ENCODE measurements at places on chromosomes 11 and 22.

DNA sequence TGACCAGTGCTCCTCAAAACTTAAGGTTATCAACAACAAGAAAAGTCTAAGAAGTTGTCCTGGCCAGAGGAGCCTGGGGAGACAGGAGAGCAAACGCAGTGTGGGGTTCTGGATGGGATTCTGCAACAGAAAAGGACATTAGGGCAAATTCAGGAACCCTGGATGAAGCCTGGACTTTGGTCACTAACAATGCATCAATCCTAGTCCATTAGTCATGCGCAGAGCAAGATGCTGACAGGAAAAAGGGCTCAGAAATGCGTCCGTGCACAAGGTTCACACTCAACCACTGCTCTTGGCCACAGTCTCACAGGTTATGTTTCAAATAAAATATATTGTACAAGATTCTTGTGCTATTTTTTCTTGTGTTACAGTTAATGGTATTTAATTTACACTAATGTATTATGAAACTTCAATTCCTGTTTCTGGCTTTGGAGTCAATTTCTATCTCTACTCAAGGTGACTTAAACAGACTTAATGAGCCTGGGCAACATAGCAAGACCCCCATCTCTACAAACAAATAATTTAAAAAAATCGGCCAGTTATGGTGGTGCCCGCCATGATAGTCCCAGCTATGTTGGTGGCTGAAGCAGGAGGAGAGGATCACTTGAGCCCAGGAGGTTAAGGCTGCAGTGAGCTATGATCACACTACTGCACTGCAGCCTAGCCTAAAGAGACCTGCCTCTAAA is 13.6 kb downstream of the GNB1L start:
- DNase-seq: no peak

GRCh38 chr11:130448416-130449309 is at the start of gene ADAMTS15:
Gene ADAMTS15, plus strand, starts transcription at chr11:130448645. Its CDS starts 329 bp downstream, at chr11:130448974.
- peak; percentile 62 for DNase-seq

- DNase-seq: no peak
Observed at GRCh38 chr11:2196970-2197770, 25.6 kb upstream of the TH start.

DNA sequence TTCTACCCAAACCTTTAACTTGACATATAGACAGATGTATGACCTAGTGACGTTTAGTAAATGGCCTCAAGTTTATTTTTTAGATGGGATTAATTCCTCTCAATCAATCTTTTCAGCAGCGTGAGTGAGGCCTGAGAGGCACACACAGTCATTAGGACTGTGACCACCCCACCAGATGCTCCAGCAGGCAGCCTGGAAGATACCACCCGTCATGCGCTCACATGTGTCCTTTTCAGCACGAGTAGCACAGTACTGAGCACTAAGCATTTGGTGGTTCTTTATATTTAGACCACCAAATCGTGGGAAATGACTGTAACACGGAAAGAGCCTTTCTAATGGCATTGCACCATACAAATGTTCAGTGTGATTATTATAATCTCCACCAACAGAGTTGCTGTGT is 354.6 kb upstream of the DDI1 start:
- DNase-seq: no peak

DNA sequence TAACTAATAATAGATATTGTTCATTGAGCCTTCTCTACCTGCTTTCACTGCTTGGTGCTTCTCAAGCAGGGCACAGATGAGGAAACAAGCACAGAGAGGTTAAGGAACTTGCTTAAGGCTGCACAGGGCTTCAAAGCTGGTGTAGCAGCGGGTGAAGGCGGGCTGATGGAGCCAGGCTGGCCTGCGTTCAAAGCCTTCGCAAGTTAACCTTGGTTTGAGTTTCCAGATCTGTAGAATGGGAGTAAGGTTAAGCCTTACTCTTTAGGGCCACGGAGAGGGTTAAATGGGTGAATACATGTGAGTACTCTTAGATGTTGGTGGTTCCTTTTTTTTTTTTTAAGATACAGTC is 36.2 kb upstream of the EIF3D start:
- no peak for DNase-seq

GRCh38 chr11:64251016-64251752 is at the start of gene PLCB3:
Gene PLCB3, plus strand, starts transcription at chr11:64251530. Its CDS starts 120 bp downstream, at chr11:64251650.
- DNase-seq: no peak

DNA sequence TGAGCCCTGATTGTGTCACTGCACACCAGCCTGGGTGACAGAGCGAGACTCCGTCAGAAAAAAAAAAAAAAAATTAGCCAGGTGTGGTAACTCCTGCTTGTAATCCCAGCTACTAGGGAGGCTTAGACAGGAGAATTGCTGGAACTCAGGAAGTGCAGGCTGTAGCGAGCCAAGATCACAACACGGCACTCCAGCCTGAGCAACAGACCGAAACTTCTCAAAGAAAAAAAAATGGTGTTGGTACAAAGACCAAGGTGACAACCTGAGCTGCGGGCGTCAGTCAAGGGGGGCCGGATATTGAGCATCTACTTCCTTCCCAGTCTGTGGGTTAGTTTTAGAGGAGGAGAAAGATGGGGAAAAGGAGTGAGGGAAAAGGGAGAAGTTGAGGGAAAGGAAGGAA is 48.5 kb upstream of the HSPA8 start:
- DNase-seq: no peak

- DNase-seq: no peak
Observed at GRCh38 chr11:111081021-111081511, 164.5 kb upstream of the POU2AF2 start.

GRCh38 chr22:29772170-29772641 is 5.0 kb downstream of the UQCR10 start:
- peak; percentile 39 for DNase-seq

DNA sequence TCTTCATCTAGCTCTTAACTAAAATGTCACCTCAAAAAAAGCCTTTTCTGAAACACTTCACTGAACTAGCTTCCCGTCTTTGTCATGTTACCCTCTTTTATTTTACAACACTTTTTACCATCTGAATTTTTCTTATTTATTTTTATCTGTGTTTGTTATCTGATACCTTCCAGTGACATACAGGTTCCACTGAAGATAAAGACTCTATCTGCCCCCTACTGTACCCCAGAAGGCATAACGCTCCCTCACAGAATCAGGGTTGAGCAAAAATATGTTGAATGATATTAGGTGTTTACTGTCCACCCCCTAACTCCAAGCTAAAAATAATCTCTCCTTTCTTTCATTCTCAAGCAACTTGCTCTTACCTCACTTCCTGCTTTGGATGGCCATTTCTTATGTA is 654.2 kb downstream of the NELL1 start:
- DNase-seq: no peak

- DNase-seq: no peak
Observed at GRCh38 chr11:12073436-12073835, 37.0 kb upstream of the MICAL2 start.

DNA sequence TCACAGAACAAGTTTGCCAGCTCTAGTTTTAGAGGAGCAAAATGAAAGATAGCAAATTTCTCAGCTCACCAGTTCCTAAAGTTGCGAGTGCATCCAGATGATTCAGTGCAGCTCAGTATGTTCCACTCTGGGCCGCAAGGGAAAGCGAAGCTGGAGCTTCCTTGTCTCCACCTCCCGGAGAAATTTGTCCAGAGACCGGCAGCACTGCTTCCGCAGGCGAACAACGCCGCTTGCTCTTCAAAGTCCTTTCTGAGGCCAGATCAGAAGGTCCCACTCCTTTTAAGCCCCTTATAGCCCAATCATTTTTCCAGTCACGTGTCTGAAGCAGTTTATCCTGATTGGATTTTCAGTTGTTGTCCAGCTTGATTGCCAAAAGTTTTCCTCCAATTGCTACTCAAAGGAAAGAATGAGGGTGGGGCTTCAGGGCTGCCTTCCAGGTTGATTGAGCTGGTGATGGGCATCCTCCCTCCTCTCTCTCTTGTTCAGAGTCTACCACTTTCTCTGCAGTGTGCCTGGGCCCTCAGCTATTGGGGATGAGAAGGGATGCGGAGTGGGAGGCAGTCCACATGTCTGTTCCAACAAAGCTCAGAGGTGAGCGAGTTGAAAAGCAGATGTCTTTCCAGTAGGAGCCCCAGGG is at the start of gene ZNF280A:
Gene ZNF280A, minus strand, starts transcription at position 251 of the 637 bp plus-strand sequence. CDS start 4,640 bp downstream, outside the sequence.
- DNase-seq: peak; percentile 4

GRCh38 chr22:29647954-29648737 is 44.7 kb downstream of the NF2 start:
- no peak for DNase-seq

DNA sequence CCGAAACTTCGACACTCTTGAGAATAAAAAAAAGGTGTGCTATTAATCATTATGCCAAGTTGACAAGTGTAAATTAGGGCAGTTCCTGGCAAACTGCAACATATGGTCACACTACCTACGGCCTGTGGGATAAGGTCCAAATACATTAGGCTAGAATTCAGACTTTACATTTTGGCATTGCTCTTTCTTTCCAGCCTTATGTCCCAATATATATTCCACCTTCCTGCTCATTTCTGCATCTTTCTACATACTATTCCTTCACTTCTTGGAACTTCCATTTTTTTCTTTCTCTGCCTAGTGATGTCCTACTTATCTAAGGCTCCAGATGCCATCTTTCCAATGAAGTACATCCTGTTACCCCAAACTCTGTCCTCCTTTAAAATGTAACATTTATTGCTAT is 577.2 kb downstream of the LRRC4C start:
- no peak for DNase-seq

- DNase-seq: no peak
Observed at GRCh38 chr22:27298332-27298731, 503.2 kb downstream of the MN1 start.

DNA sequence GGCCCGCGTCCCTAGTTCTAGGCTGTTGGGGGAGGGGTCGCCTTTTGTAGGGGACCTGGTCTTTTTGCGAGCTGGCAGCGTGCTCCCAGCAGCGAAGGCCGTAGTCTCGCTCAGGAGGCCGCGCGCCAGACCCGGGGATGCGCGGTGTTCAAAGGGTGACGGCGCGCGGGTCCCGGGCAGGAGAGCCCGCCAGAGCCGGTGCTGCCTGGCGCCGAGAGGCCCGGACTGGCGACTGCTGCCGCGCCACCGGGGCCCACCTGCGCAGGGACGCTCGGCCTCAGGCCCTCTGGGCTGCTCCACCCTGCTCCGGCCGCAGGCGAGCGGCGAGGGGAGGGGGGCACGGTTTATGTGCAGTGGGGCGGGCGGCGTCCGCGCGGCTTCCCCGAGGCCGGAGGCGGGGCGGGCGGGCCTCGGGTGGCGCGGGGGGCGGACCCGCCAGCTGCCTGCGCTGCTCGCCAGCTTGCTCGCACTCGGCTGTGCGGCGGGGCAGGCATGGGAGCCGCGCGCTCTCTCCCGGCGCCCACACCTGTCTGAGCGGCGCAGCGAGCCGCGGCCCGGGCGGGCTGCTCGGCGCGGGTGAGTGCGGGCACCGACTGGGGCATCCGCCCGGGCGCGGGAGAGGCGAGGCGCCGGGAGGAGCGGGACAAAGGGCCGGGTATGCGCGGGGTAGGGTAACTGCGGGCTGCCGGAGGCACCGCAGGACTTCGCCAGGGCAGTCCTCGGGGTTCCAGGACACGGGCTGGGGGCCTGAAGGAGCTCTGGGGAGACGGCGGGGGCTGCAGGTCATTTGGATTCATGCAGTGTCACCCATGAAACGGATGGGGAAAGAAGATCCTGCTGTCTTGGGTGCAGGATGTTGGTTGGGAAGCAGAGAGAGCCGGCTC is at the start of gene PRSS23:
Gene PRSS23, plus strand, starts transcription at position 467 of the 884 bp plus-strand sequence. CDS start 7,102 bp downstream, outside the sequence.
- no peak for DNase-seq

GRCh38 chr11:19625438-19625837 is 87.2 kb upstream of the NAV2 start:
- no peak for DNase-seq

GRCh38 chr11:76224461-76225121 is 18.3 kb upstream of the WNT11 start:
- no peak for DNase-seq

DNA sequence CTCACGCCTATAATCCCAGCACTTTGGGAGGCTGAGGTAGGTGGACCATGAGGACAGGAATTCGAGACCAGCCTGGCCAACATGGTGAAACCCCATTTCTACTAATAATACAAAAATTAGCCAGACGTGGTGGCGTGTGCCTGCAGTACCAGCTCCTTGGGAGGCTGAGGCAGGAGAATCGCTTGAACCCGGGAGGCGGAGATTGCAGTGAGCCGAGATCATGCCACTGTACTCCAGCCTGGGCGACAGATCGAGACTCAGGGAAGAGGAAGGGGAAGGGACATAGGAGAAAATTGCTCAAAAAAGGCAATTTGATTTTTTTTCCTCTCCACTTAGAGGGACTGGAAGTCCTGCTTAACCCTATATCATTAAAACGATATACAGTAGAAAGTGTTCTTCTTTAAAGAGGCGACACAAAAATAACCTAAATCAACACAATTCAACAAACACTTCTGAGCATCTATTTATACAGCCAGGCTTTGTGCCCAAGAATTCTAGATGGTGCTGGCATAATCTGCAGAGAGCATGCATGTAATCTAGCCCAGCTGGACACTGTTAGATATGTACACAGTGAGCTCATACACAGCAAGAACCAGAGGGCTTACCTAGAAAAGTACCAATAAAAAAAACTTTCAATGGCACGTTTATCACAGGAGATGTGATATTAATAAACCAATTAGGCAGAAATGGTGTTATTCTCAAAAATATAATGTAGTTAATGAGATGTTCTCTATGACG is 20.9 kb upstream of the DENND5A start:
- DNase-seq: no peak

- no peak for DNase-seq
Observed at GRCh38 chr22:22927888-22928665, 40.5 kb downstream of the IGLL5 start.

DNA sequence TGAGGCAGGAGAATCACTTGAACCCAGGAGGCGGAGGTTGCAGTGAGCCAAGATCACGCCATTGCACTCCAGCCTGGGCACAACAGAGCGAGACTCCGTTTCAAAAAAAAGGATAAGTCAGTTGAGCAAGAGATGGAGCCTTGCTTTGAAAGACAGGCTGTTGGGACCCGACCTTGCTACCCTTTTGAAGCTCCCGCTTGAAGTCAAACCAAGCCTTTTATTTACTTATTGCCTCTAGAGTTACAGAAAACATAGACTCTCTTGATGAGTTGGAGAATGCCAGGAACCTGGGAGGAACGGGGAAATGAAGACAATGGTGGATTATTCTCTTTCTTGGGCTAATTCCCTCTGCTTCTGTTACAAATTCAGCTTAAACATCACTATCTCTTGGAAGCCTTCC is 4.9 kb downstream of the SYN3 start:
- DNase-seq: no peak

- no peak for DNase-seq
Observed at GRCh38 chr11:134843735-134844134, 431.7 kb upstream of the B3GAT1 start.

DNA sequence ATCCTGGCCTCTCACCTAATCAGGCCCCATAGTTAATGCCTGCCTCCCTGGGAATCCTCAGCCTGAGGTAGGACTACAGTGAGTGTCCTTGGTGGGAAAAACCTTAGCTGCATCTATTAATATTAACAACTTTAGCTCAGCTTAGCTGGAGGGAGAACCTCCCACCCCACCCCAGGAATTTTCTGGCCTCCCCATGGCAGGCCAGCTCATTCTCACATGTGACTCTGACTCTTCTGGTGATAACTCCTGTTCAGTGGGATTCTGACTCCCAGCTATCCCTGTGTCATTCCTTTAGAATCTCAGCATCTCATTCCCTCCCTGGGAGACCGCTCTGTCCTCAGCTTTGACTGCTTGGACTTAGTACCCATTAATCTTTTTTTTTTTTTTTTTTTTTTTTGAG is 14.5 kb downstream of the ART5 start:
- DNase-seq: no peak

GRCh38 chr22:49153921-49154320 is 673.8 kb downstream of the BRD1 start:
- no peak for DNase-seq

- no peak for DNase-seq
Observed at GRCh38 chr22:44335903-44336803, 23.4 kb upstream of the SHISAL1 start.

All from skeletal muscle cell (primary cell).